ENCODE measurements at places on chromosomes 7 and 10.

DNA sequence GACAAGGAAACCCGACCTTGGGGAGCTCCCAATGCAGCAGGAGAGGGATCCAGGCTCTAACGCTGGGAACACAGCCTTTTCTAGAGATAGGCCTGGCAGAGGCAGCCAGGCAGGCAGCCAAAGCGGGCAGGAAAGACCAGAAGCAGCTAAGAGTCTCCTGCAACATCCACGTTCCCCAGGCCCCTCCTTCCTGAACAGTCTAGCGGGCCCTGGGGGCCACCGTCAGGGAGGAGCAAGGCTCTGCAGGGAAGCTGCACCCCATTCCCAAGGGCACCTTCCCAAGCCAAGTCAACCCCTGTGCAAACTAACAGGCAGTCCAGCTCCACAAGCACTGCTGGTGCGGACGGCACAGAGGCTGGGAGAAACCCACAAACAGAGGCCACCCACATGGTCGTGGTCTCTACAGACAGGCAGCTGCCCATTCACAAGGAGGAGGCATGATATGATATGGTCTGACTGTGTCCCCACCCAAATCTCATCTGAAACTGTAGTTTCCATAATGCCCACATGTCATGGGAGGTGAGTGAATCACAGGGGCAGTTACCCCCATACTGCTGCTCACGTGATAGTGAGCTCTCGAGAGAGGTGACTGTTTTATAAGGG is 115.7 kb downstream of the MAD1L1 start:
- no peak for DNase-seq

- DNase-seq = no peak
Measured at GRCh38 chr7:13414181-13414580, 575.3 kb downstream of the ETV1 start.

DNA sequence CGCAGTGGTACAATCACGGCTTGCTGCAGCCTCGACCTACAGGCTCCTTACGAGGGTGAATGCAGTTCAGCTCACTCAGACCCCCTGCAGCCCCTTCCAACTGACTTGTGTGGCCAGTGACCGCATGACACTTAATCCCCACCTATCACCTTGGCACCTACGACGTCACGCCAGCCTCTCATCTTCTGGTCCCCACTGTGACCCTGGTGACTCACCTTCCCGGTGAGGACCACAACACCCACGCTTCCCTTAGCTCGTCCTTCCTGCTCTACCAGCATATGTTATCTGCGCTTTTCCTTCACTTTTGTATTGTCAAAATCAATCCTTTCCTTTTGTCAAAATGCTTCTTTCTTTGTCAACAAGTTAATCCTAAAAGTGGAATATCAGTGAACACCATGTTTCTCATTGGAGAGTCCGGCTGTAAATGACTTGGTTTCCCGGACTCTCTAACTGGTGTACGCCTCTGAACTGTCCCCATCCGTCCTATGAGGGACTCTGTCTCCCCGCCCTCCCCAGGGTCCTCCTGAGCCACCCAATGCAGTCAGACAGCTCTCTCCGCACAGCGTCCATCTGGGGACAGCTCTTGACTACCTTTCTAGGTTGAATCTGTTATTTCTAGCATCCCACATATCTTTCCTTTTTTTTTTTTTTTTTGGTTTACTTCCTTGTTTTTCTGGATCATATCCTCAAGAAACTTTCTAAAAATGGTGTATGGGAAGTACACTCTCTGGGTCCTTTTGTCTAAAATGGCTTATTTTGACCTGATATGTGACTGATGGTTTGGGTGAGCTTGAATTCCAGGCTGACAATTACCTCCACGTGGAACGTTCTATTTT is 37.3 kb downstream of the CFAP46 start:
- no peak for DNase-seq

DNA sequence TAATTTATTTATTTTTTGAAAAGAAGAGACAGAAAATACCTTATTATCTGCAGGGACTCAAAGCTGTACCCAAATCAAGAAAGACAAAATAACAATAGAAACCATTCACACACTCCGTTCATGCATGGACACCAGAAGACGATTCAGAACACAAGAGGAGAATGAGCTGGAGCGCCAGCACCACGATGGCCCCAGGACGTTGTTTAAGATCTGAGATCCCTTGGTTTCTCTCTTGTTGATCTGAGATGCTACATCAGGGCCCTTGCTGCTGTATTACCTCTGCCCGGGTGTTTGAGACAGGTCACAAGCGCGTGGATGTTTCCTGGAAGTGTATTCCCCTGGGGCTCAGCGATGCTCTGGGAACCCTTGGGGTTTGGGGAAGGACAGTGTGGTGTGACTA is 46.8 kb downstream of the CHST3 start:
- DNase-seq = no peak

- DNase-seq = no peak
Measured at GRCh38 chr10:49627644-49628247, 13.9 kb downstream of the CHAT start.

DNA sequence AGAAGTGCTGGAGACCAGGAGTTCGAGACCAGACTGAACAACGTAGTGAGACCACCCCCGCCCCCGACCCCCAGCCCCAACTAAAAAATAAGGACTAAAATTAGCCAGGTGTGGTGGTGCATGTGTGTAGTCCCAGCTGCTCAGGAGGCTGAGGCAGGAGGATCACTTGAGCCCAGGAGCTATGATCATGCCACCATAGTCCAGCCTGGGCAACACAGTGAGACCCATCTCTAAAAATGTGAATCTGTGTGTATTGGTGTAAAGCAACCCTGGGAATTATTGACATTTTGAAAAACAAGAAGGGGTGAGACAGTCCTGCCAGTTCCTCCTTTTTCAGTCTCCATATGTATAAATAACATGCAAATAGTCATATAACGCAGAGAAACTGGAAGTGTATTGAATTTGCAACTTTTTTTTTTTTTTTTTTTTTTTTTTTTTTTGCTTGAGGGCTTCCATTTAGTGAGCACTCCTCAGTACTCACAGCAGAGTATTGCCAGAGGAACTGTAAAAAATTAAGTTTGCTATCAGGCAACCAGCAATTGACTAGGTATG is 3.4 kb upstream of the ITGB1 start:
- DNase-seq = no peak

- DNase-seq = no peak
Measured at GRCh38 chr7:125450749-125451148, 521.1 kb upstream of the POT1 start.

DNA sequence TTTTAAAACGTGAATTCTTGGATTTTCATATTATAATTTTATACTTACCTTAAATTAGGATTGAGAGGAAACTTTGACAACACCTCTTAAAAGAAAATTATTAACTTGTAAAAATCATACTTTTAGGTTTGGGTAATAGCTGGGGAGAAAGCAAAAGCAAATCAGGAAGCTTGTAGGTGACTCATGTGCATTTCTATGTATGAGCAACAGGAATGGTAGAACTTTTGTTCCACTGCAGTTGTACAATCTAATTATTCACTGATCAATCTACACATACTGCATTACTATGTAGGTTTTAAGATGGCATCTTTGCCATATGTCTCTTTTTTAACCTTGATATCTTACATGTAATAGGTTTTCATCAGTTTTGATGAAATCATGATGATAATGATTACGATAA is 223.2 kb downstream of the PRKG1 start:
- no peak for DNase-seq

GRCh38 chr10:62278441-62278910 is 9.8 kb upstream of the RTKN2 start:
- DNase-seq = no peak

DNA sequence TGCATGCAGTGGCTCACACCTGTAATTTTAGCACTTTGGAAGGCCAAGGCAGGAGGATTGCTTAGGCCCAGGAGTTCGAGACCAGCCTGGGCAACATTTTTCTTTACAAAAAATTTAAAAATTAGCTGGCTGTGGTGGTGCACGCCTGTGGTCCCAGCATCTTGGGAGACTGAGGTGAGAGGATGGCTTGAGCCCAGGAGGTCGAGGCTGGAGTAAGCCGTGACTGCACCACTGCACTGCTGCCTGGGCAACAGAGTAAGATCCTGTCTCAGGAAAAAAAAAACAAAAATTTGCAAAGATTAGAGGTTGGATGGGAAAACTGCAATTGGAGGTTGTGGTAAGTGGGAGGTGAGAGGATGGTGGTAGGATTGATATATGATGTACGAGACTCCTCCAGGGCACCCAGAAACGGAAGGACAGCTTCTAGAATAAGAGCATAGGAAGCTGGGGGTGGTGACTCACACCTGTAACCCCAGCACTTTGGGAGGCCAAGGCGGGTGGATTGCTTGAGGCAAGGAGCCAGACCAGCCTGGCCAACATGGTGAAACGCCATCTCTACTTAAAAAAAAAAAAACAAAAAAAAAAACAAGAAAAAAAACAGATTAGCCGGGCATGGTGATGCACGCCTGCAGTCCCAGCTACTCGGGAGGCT is 19.1 kb upstream of the PARP12 start:
- DNase-seq = no peak
